ENCODE measurements at places on chromosomes 12 and 14. TPM values are rescaled to one million over a fixed set of nuclear protein-coding genes. Genes with fewer than 3 reads are reported as not detected.

GRCh38 chr12:94763462-94763861, 113.1 kb upstream of the TMCC3 start:
- no peak for DNase-seq

GRCh38 chr14:74703043-74703442, 9.8 kb downstream of the AREL1 start:
- DNase-seq, result no peak

ASB2 gene
- 93.5 TPM for total RNA-seq

DNA sequence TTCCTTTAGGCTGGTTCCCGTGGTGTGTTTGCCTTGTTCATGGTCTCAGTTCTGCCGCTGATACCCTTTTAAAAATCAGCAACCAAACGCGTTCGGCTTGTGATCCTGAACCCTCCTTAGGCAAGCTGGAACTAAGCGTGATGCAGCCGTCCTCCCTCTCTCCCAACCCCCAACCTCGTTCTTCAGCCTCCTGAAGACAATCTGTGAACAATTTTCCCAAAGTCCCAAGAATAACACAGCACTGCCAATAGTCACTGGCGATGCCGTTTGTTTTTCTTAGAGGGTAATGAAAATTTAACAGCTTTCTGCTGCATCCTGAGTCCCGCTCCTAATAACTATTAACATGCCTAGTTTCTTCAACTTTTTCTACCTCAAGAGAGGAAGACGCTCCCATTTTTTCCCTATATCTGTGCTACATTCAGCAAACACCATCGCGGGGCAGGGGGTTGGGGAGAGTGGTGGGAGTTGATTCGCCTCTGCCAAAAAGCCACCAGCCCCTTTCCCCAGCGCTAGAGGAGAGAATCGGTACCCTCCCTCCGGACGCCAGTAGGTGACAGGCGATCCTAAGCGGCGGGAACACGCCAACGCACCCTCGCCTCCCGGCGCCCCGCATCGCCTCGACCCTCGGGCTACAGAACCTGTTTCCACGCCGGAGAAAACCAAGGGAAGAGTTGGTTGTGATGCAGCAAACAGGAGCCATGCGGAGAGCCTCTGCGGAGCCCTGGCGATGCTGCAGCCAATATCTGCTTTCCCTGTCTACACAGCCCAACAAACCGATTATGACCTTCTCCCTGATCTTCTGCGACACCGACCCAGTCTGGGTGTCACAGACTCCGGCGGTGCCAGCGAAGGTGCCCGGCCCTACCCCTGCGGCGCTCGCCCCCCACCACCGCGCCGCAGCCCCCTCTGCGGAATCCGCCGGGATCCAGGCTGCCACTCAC, 752 bp downstream of the PRICKLE1 start:
- DNase-seq, result no peak

LRTM2 gene
- not detected for total RNA-seq
